ENCODE measurements at places on chromosomes 7 and 10. TPM values are rescaled to one million over a fixed set of nuclear protein-coding genes. Genes with fewer than 3 reads are reported as not detected.
A peak's percentile ranks its signal among the peaks of the same experiment; 100 is the strongest.

GRCh38 chr10:75544386-75544785, 113.0 kb downstream of the LRMDA start:
- H3K36me3 ChIP-seq, result no peaks in the 10 kb centered on the region
- H3K4me3 ChIP-seq, result no peak overlapping the region
- H3K27ac ChIP-seq, result no peak overlapping the region
- DNase-seq, result no peak
- no peaks in the 10 kb centered on the region for H3K4me1 ChIP-seq
- peaks cover 14% of the 10 kb centered on the region for H3K27me3 ChIP-seq

GRCh38 chr10:23439452-23439960, 631 bp downstream of the OTUD1 start:
- peaks cover 49% of the 10 kb centered on the region for H3K4me1 ChIP-seq
- peak overlapping the region; percentile 68 for H3K4me3 ChIP-seq
- no peak for DNase-seq
- no peaks in the 10 kb centered on the region for H3K27me3 ChIP-seq

DNA sequence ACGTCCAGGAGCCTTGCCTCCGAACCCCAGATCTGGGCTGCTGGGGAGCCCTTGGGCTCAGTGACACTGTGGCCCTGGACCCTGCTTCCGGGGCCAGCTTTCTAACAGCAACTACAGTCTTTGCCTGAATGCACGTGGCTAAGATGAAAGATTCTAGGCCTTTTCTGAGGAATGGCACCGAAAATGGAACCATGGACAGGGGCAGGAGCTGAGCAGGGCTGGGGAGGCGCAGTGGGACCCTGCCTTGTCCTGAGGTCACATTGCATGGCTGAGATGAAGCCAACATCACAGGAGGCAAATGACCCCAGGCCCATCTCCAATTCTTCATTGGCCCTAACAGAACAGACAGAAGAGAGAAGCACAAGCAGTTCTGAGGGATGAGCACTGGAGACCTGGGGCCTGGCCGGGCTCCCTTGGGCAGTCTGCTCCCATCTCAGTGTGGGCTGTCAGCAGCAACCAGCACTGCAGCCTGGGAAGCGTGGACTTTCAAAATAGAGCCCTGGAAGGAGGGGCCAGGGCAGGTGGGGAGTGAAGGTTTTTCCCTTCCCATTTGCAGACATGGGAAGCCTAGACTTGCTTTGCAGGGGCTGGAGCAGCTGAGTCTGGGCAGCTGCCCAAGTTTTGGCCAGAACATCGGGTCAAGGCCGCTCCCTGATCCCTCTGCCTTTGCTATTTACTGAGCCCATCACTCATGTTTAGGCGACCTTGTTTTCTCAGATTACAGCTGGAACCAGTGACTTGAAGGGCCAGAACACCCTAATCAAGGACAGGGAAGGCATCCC, 114.4 kb upstream of the TCERG1L start:
- no peaks in the 10 kb centered on the region for H3K36me3 ChIP-seq
- peaks cover 3% of the 10 kb centered on the region for H3K27me3 ChIP-seq
- no peak overlapping the region for H3K27ac ChIP-seq
- no peak overlapping the region for H3K4me3 ChIP-seq

- H3K4me3 ChIP-seq, result no peak overlapping the region
- H3K36me3 ChIP-seq, result no peaks in the 10 kb centered on the region
- peaks cover 4% of the 10 kb centered on the region for H3K27me3 ChIP-seq
- DNase-seq, result no peak
Measured at GRCh38 chr7:108109221-108109908, 20.8 kb downstream of the LAMB4 start.

IL2RA gene
- total RNA-seq, result 160 TPM

DNA sequence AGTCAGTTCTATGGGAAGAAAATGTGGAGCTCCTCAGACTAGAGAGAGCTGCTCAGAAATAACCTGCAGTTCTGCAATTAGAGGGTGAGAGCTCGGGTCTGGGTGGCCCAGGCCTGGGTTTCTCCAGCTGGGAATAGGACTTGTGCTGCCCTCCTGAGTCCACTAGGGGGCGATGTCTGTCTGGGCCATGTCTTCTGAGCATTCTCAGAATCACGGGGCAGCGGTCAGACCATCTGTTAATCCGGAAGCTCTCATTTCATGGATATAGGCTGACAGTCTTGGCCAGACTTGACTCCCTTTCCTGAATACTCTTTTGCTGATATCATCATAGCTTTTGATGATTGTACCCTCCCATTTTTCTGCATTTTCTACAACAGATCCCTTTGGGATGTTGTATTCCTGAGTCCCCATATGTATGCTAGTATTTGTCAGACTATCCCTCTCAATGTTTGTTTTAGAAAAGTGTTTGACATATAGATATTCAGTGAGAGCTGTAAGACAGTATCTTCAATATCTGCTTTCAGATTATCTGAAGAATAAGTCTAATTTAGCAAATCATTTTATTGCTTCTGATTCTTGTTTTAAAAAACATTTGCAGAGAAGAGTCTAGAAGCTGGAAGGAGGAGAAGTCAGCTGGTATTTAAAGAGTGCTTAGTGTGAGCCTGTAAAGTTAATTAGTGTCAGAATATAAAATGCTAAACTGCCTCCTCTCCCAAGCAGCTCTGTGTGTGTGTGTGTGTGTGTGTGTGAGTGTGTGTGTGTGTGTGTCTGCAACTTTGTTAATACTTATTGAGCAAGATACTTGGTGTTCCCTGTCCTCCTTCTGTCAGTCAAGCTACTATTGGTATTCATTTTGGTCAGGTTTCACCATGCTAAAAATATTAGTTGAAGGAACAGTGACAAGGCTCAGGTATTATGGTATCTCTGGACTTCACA, 38.0 kb downstream of the STARD3NL start:
- peak; percentile 40 for DNase-seq
- no peak overlapping the region for H3K4me3 ChIP-seq
- H3K4me1 ChIP-seq, result peaks cover 7% of the 10 kb centered on the region
- H3K27me3 ChIP-seq, result no peaks in the 10 kb centered on the region

BTBD16 gene
- total RNA-seq, result not detected

- no peak overlapping the region for H3K27ac ChIP-seq
- no peaks in the 10 kb centered on the region for H3K27me3 ChIP-seq
- no peak overlapping the region for H3K4me3 ChIP-seq
- H3K36me3 ChIP-seq, result peaks cover 2% of the 10 kb centered on the region
Measured at GRCh38 chr7:155208681-155209477, 88.8 kb upstream of the INSIG1 start.

- peaks cover 57% of the 10 kb centered on the region for H3K36me3 ChIP-seq
- no peak for DNase-seq
- H3K27ac ChIP-seq, result no peak overlapping the region
- no peaks in the 10 kb centered on the region for H3K27me3 ChIP-seq
Measured at GRCh38 chr7:127578036-127578684, 7.2 kb downstream of the GCC1 start.

- H3K4me3 ChIP-seq, result no peak overlapping the region
- peaks cover 7% of the 10 kb centered on the region for H3K4me1 ChIP-seq
- no peak for DNase-seq
- H3K27ac ChIP-seq, result no peak overlapping the region
- no peaks in the 10 kb centered on the region for H3K27me3 ChIP-seq
Measured at GRCh38 chr10:62153191-62153590, 115.5 kb downstream of the RTKN2 start.

SYT15 gene
- 1.1 TPM for total RNA-seq

DNA sequence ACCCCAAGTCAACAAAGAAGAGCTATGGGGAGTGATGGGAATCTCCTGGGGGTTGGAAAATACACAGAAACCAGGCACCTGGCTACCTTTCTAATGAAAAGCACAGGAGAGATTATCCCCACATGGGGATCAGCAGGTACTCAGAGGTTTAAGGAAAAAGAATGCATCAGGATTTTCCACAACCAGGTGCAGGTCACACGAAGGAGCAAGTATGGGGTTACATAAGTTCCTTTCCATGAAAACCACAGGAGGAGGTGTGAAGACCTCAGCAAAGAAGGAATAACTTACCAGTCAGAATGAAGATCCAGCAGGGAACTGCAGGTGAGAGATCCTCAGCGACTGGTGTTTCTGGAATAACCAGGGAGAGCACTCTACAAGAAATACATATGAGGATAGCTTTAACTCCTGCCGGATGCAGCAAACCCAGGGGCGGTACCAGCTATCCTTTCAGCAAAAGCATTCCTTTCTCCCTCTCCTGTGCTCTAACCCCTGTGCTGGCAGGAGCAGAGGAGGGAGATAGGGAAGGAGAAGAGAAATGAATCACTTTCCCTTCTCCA, 116.7 kb upstream of the TMEM106B start:
- no peak overlapping the region for H3K4me3 ChIP-seq
- H3K27ac ChIP-seq, result no peak overlapping the region
- H3K36me3 ChIP-seq, result no peaks in the 10 kb centered on the region
- H3K4me1 ChIP-seq, result no peaks in the 10 kb centered on the region
- no peaks in the 10 kb centered on the region for H3K27me3 ChIP-seq

- H3K27me3 ChIP-seq, result no peaks in the 10 kb centered on the region
- no peaks in the 10 kb centered on the region for H3K36me3 ChIP-seq
- DNase-seq, result no peak
- H3K4me1 ChIP-seq, result no peaks in the 10 kb centered on the region
Measured at GRCh38 chr10:49744924-49745605, 17.1 kb downstream of the OGDHL start.

HECW1 gene
- not detected for total RNA-seq

- DNase-seq, result no peak
- H3K27me3 ChIP-seq, result no peaks in the 10 kb centered on the region
- H3K36me3 ChIP-seq, result peaks cover 17% of the 10 kb centered on the region
- no peak overlapping the region for H3K4me3 ChIP-seq
- H3K27ac ChIP-seq, result no peak overlapping the region
Measured at GRCh38 chr10:18620856-18621255, 30.5 kb downstream of the NSUN6 start.

DNA sequence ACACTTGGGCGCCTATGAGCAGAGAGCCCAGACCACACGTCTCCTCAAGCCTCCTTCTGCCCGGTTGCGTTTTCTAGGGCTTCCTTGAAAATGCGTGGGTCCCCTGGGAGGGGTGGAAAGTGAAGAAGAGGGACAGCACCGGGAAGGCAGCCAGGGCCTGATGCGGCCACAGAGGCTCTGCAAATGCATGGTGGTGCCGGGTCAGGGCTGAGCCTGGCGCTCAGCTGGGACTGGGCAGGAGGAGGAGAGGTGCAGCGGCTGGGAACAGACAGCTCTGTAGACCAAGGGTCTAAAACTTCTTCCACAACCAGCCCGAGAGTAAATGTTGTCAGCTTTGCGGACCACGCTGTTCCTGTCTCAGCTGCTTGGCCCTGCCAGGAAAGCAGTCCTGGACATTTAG, 1.6 kb downstream of the DPYSL4 start:
- H3K27me3 ChIP-seq, result peaks cover 39% of the 10 kb centered on the region
- H3K4me3 ChIP-seq, result peak overlapping the region; percentile 25
- H3K36me3 ChIP-seq, result no peaks in the 10 kb centered on the region
- peaks cover 12% of the 10 kb centered on the region for H3K4me1 ChIP-seq

DNA sequence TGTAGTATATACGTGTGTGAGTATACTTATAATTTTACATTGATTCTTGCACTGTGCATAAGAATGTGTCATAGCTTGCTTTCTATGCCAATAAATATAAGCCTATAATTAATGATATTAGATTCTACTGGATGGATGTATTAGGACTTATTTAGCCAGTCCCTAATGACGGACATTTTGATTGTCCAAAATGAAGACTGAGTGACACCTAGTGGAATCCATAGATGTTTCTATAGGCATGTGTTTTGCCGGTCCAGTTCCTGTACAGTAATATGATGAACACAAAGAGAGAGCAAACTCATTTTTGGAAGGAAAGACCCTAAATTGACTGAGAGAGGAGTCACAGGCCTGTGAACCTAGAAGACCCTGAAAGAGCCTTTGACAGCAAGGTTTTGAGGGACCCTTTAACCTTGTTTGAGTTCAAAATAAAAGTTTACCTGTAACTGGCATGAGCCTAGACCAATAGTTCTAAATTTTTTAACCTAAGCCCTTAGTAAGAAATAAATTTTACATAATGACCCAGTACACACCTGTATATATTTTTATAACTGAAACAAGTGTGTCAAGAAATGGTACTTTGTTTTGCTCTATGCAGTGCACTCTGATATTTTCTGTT, 42.4 kb upstream of the AGBL3 start:
- no peaks in the 10 kb centered on the region for H3K36me3 ChIP-seq
- H3K27me3 ChIP-seq, result no peaks in the 10 kb centered on the region
- no peak overlapping the region for H3K27ac ChIP-seq

DNA sequence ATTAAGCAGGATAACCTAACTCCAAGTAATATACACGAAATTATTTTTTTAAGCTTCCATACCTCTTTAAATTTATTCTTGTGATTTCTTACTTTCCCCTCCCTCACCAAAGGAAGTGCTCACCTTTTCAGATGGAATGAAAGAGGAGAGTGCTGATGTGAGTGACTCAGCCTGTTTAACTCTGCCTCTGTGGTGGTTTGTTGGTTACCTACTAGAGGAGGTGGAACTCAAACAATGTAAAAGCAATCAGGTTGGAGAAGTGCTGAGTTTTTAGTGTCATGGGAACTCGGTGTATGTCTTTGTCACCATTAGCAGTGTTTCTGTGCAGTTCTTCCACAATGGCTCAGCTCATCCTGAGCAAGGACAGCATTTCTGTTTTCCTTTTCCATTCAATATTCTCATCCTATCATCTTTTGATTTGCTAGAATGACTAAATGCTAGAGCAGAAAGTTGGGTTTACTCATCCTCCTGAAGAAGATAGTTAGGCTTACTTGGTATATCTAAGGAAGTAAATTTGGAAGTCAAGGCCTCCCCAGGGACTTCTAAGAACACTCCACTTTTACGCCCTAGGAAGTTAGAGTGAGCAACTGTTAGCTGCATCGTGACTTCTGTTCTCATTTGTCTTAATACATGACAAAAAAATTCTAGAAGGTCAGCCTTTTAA, 6.0 kb downstream of the ADD3 start:
- H3K27ac ChIP-seq, result peak overlapping the region; percentile 59
- H3K4me1 ChIP-seq, result peaks cover 84% of the 10 kb centered on the region
- no peaks in the 10 kb centered on the region for H3K27me3 ChIP-seq

GNAT3 gene
- total RNA-seq, result not detected

DNA sequence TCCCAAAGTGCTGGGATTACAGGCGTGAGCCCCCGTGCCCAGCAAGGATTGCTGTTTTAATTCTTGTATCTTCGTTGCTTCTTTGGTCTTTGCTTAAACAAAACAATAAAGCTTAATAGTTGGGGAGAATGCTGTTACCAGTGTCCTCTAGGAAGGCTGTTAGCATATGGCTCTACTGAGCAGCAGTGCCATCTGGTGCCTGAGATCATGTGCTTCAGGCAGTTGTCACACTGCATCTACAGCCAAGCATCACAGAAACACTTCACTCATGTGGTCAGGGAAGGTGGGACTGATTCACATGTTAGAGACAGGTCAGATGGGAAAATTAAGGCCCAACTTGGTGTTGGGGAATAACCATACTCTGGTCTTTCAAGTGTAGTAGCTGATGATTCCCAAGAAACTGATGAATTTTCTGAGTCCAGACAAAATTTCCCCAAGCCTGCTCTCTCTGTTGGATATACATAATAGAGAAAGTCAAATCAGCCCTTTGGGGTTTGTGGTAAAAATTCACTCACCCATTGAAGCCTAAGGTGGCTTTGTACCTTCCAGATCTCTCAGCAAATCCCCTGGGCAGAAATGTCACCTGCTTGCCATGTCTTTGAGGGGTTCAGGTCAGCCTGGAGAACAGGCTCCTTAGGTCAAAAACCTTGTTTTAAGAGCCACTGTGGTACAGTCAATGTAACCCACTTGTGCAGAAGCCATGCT, 28.4 kb downstream of the UBE2D4 start:
- H3K4me3 ChIP-seq, result no peak overlapping the region
- no peaks in the 10 kb centered on the region for H3K27me3 ChIP-seq
- peaks cover 49% of the 10 kb centered on the region for H3K36me3 ChIP-seq
- H3K4me1 ChIP-seq, result no peaks in the 10 kb centered on the region
- H3K27ac ChIP-seq, result no peak overlapping the region

ANKRD61 gene
- total RNA-seq, result not detected
